Mucosa of descending colon (tissue), 3 donors: ENCODE measurements at places on chromosomes 13 and 19. TPM values are rescaled to one million over a fixed set of nuclear protein-coding genes. Genes with fewer than 3 reads are reported as not detected.
A peak's percentile ranks its signal among the peaks of the same experiment; 100 is the strongest.

DNA sequence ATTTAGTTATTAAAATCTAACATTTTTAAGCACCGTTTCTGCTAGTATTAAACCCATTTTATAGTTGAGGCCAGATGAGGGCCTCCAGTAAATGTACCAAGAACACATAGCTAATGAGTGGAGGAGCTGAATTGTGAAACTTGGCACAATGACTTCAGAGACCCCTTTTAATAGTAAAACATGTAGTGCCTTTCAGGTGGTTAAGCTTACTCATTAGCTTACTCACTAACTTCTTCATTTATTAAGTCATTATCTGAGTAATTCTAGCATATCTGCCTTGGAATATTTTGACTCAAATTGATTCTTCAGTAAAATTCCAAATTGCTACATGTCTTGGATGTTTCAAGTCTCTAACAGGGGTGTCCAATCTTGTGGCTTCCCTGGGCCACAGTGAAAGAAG lies 735.2 kb downstream of the LIG4 start:
- DNase-seq = no peak

DNA sequence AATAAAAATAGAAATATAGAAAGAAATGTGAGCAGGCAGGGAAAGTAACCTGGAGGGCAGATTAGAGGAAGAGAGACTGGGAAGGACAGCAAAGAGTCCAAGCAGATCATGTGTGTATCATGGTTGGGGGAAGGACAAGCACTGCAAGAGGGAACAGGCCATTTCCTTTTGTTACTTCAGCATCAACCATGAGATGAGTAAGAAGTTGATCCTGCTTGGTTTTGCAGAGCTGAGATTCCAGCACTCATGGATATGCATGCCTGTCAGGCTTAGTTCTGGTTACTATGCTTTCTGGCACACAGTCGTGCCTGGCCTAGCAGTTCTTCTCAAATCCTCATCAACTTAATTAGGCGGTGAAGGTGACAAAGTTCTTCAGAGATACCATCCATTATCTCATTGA lies 18.1 kb downstream of the NALCN start:
- DNase-seq = no peak

GRCh38 chr19:12166626-12167025 lies 3.7 kb downstream of the ZNF136 start:
- DNase-seq = no peak

- no peak for DNase-seq
These were observed 9.1 kb upstream of the C19orf12 start for GRCh38 chr19:29724102-29724641.

The HTR2A gene
- 0.54 TPM for total RNA-seq

The EBI3 gene
- 5.4 TPM for total RNA-seq

- DNase-seq = no peak
These were observed 1.5 kb downstream of the PPP1R15A start for GRCh38 chr19:48873476-48874302.

DNA sequence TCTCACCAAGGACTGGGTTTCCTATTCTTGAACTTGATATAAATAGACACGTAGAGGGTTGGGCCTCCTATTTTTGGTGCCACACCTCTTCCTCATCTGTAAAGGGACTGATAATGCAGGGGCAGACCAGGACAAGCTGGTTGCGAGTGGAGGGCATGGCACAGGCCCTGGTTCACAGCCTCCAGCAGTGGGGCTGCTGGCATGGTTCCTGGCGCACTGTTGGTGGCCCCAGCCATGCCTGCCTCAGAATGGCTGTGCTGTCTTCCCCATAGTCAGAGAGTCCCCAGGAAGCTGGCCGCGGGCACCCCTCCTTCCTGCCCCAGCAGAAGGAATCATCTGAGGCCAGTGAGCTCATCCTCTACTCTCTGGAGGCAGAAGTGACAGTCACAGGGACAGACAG lies 10.5 kb upstream of the OVOL3 start:
- no peak for DNase-seq

DNA sequence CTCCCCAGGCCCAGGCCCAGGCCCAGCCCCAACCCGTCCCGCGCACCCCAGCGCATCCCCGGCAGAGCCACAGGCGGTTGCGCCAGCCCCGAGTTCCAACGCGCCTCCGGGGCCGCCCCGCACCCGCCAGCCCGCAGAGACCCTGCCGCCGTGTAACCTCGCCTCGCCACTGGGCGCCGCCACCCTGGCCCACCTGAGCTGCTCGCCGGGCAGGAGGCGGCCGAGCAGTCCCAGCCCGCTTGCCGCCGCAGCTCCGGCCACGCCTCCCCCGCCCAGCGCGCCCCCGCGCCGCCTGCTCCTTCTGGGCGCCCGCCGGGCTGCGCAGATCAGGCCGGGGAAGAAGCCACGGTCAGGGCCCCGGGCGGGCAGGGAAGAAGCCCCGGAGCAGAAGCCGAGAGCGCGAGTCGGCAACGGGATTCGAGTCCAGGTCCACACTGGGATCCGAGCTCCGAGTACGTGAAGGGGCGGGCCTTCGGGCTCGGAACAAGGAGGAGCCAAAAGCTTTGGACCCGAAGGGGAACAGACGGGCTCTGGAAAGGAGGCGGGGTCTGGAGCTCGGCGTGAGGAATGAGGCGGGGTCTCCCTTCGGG lies at the start of gene MBOAT7:
MBOAT7 (minus strand) TSS at position 436 of the 590 bp plus-strand sequence. CDS start 1,072 bp downstream, outside the sequence.
- DNase-seq = no peak

The FAM187B gene
- total RNA-seq = not detected

The PCDH20 gene
- total RNA-seq = 6.3 TPM

DNA sequence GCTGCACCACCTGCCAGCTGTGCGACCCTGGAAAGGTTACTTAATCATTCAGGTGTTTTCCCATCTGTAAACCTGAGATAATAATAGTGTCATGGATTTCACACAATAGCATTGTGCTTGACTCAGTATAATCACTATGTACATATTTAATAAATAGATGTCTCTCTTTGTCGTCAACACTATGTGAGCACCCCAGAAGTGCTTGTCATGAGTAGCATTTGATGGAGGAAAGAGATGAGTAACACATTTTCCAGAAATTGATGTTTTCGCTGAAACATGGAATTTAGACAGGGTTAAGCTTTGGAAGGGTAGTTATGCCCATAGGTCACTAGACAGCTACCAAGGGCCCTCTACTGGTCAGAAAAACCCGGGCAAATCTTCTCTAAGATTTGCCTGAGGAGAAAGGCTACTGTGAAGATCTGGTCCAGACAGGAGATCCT lies 9.5 kb upstream of the MBNL2 start:
- DNase-seq = no peak

DNA sequence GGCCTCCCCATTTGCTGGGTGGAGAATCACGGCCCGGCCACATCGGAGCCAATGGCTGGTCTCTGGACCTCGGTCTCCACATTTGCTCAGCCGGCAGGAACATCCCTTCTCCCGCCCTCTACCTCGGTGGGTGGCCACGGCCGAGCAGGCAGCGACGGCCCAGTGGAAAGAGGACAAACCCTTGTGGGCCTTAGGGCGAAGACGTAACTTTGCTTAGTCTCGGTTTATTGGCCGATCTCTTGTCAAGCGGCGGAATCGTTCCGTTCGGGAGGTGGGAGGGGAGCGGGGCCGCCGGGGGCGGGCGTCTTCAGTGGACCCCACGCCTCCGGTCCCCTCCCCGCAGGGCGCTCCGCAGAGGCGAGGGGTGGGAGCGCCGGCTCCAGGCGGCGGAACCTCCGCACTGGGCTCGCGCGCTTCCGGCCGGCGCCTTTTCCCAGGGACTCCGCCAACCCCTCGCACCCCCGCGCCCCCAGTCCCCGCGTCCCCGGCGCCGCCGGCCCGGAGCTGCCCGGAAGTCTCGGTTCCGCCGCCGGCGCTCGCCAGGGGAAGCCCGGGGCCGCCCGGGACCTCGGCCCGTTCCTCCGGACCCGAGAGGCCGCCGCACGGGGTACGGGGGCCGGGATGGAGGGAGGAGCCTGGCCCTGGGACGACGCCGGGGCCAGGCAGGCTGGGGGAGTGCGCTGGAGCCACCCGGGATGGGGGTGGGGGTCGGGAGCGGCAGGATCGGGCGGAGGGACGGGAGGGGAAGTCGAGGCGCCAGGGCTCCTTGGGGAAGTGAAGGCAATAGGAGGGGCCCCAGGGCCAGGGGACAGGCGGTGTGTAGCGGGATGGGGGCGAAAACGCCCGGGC lies at the start of gene ZNF580:
ZNF580 (plus strand) TSS at position 426 of the 849 bp plus-strand sequence. CDS start 1,507 bp downstream, outside the sequence.
- peak; percentile 79 for DNase-seq

GRCh38 chr13:59472134-59472533 lies 691.6 kb downstream of the DIAPH3 start:
- DNase-seq = no peak

The KIR2DL4 gene
- 0.51 TPM for total RNA-seq

DNA sequence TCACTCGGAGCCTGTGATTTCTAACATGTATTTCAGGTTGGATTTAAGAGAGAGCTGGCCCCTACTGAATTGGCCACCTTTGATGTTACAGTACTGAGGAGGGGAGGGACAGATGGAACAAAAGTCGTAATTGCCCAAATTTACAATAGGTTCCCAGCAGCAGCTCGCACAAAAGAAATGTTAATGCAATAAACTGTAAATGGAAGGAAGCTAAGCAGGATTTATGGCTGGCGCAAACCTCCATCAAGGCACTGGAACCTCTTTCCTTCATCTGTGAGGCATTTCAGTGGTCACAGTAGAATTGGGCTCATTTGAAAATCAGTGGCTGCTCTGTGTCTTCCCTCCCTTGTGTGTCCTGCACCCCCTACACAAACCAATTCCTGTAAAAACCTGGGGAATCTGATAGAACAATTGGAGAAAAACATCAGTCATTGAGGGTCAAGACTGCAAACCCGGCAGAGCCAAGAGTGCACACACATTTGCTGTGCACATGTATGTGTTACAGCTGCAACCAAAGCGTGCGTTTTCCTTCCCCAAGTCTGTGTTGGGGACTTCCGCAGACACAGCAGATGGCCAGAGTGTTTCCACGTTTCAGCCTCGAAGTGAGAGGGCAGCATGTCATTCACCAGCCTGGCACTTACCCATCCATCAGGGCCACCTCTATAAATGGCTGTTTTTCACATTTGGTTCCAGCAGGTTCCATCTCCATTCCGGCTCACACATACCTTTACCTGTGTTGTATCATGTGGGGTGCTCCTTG lies 192.8 kb downstream of the TM9SF2 start:
- DNase-seq = no peak

GRCh38 chr19:38023671-38024541 lies 116.9 kb downstream of the SIPA1L3 start:
- no peak for DNase-seq

The PGLYRP1 gene
- total RNA-seq = not detected

The POU2F2 gene
- 3.9 TPM for total RNA-seq
